Stimulated activated CD4-positive, alpha-beta T cell treated with anti-CD3 and anti-CD28 coated beads, TNF-alpha, amount 100 ng/mL, for 1 hour (primary cell): ENCODE measurements at places on chromosomes 12 and 14.
A peak's percentile ranks its signal among the peaks of the same experiment; 100 is the strongest.

DNA sequence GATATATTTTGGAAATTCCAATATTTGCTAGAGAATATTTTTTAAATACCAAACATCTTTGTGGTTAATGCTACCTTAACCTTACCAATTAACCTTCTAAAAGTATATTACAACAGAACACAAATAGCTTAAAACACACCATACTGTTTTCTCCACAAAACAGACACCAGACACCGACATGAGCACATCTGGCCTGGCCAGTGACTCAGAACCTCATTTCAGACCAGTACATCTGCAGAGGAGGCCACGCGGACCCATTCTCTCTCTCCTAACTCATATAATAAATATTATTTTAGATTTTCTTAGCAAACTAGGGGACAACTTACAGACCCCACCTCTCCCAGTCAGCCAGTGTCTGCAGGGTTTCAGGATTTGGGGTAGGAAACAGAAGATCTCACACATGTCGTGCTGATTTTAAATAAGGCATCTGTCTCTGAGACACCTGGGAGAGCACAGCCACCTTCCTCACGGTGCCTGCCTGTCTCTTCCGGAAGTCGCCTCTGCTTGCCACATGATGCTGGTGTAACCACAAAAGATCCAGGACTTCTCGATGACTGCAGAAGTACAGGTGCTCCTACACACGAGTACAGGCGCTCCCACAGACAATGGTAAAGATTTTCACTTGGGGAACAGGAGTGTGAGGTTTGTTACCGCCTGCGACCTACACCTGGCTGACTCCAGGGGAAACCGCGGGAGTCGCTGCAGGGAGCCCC is 9.7 kb upstream of the ANKLE2 start:
- DNase-seq: no peak

DNA sequence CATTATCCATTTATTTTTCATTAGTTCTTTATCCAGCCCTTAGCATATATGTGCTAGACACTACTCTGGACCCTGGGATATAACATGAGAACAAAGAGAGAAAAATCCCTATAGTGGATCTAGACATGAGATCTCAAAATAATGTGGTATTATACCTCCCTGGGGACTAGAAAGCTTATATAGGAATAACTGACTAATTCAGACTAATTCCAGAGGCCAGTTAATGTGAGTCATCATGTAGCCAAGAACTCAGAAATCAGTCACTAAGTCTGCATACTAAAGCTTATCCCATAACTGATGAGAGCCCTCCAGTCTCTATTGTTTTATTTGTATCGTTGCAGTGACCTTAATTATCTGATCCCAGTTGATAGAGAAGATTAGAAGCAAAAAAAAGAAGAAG is 267.1 kb upstream of the RGS6 start:
- no peak for DNase-seq

GRCh38 chr12:110861729-110862128 is 14.9 kb downstream of the CCDC63 start:
- no peak for DNase-seq

GRCh38 chr14:54322246-54322645 is 74.6 kb upstream of the CDKN3 start:
- DNase-seq: no peak

GRCh38 chr12:121420109-121420508 is 20.2 kb downstream of the RNF34 start:
- DNase-seq: no peak

GRCh38 chr12:102481705-102482425 is 1.5 kb upstream of the IGF1 start:
- DNase-seq: no peak

- DNase-seq: no peak
These were observed 863.2 kb downstream of the LRFN5 start for GRCh38 chr14:42469637-42470426.

DNA sequence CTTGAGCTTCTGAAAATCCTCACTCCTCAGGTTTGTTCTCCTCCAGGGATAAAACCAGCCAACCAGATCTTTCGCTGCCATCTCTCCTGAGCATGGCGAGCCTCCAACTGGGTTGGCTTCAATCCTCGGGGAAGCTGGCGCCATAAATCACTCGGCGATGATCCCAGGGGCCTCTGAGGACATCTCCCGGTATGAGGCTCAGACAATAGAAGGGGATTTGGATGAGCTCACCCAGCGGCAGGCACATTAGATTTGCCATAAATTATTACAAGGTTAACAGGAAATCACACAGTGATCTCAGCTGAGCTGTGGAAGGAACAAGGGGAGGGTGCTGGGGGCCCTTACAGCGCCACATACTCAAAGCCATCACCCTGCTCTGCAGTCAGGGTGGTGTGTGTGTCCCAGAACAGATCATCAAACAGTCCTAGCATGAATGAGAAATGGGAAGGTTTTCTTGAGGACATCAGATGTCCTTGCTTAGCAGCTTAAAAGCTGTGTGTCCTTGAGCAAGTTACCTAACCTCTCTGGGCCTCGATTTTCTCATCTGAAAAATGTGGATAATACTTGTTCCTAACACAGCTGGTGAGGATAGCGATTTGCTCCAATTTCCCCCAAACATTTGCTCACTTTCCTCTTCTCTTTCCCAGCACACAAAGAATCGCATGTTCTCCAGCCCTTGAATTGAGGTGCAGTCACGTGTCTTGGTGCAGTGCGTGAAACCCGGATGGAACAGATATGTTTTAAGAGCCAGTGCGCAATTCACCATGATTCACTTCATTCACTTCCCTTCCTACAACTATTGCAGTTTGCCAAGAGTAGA is 142.8 kb downstream of the SCARB1 start:
- no peak for DNase-seq

DNA sequence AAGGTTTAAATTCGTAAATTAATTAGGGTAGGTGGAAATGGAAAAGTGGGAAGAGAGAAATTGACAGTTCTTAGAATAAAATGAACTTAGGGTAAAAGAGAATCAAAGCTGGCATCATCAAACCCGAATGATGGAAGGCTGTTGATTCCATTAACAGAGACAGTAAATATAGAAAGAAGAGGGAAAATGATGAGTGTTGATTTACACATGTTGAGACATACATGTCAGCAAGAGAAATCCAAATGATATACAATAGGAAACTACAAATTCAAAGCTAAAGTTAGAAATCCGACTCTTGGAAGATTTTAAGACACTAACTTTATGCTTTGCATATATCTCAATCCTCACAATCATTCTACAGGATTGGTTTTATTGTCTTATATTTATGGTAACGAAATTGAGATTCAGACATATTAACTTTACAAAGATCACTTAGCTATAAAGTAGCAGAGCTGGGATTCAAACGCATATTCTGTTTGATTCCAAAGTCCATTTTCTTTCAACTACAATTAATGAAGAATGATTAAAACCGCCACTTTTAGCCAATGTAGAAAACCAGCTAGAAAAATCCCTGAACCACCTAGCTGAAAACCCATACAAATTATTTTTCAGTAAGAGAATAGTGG is 30.2 kb downstream of the LIMA1 start:
- DNase-seq: no peak

DNA sequence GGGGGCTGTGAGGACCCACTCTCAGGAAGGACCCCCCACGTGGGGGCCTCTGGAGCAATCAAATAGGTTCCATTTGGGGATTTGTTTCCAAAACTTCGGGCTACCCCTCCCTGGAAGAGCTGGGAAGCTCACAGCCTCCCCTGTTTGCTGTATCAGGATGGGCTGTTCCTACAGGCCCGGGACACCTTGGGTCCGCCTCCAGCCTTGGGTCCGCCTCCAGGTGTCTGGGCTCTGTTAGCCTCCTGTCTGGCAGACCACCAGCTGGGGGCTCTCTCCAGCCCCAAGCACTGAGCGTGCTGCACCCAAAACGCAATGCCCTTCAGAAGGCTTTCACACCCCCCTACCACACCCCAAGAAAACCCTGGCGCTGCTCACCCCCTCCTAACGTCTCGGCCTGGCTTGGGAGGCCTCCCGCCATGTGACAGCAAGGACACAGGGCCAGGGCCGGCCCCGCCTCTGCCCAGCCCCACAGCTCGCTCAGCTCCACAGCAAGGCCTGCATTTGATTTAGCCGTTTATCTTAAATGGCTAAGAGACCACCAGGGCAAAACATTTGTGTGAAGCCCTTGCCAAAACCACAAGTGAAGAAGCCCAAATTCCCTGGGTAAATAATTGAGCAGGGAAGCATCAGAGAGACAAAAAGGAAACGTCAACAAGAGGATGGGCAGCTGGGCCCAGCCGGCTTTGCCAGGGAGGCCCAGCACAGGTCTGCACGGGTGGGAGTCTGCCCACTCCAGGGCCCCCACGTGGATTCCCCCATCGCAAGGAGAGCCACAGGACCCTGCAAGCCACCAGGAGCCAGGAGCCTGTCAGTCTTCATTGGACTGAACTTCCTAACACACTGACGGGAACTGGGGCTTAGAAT is 39.9 kb downstream of the BCL11B start:
- no peak for DNase-seq

DNA sequence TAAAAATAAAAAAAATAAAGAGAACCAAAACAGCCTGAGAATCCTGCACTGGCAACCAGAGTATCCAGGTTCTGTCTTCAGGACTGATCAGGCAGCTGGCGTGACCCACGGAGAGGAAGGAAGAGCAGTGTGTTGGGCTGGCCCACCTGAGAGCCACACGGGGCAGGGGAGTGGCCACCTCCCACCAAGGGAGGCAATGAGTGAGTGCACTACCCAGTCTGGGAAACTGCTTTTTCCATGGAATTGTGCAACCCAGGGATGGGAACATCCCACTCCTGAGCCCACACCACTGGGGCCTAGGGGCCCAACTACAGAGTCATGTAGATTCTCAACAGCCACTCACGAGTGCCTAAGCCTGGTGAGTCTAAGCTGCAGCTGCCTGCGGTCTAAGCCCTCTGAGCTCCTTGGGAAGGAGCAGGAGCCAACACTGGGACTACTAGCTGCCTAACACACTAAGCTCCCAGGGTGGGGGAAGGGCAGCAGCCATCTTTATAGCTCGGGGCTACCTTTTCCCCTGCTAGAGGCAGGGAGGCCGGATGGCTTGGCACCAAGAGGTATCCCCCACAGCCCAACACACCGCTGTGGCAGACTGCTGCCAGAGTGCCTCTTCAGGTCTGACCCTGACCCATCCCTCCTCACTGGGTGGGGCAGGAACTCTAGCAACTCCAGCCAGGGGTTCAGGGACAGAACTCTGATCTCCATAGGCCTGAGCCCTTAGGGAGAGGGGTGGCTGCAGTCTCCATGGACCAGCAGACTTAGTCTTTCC is 610.9 kb downstream of the RERGL start:
- no peak for DNase-seq

- DNase-seq: no peak
These were observed 89.4 kb downstream of the EXOC5 start for GRCh38 chr14:57179273-57179672.

DNA sequence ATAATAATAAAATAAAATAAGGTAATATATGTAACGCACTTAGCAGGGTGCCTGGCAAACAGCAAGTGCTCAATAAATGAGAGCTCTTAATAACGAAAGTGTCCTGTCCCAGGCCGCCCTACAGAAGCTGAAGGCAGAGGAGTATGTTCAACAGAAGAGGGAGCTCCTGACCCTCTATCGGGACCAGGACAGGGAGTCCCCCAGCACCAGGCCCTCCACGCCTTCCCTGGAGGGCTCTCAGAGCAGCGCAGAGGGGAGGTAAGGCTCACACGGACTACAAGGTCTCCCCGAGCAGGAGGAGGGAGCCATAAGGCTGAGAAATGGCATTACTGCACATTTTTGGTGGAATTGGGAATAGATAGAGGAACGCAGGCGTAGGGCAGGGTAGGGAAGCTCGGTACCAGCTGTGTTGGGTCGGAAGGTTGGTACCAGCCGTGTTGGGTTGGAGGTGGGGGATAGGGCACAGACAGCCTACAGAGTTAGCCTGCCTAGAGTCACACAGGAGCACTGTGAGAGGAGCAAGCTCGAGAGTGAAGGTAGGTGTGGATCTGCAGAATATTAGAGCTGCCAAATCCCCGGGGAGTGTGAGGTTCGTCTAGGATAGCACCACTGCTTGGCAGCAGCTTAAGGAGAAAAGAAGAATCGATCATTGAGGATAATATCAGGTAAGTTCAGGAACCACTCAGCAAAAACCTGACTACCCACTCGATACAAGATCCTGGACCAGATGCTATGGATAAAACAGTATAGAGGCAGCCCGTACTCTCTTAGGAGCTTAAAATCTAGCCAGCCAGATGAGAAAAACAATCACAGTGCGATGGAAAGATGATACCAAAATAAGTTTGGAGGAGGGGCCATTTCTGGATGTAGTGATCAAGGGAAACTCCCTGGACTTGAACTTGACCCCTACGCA is 15.3 kb downstream of the TNFRSF1A start:
- DNase-seq: no peak

- DNase-seq: no peak
These were observed 64.1 kb downstream of the APPL2 start for GRCh38 chr12:105171691-105172436.

- DNase-seq: no peak
These were observed 1538.3 kb upstream of the SEL1L start for GRCh38 chr14:83071888-83072501.

- no peak for DNase-seq
These were observed 19.9 kb upstream of the GPR68 start for GRCh38 chr14:91264151-91265150.

DNA sequence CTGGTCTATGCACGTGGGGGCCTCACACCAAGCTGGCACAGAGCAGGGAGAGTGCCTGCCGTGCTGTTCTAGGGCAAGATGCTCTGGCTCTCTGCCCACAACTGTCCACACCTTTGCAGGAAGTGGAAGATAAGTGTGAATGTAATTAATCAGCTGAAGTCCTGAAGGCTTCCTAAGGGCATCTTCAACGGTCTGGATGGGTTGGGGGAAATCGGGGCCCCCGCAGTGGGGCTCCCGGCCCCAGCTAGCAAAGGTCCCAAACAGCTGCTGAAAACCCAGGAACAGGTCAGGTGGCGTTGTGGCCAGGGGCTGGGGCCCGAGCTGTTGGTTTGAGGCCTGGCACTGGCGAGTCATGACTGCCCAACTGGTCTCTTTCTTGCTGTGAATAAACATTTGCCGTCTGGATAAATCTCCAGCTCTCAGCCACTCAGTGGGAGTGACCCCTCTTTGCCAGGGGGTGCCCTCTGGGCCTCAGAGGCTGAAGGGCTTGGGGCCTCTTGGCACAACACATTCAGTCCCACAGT is 6.7 kb upstream of the SLC25A29 start:
- DNase-seq: no peak

DNA sequence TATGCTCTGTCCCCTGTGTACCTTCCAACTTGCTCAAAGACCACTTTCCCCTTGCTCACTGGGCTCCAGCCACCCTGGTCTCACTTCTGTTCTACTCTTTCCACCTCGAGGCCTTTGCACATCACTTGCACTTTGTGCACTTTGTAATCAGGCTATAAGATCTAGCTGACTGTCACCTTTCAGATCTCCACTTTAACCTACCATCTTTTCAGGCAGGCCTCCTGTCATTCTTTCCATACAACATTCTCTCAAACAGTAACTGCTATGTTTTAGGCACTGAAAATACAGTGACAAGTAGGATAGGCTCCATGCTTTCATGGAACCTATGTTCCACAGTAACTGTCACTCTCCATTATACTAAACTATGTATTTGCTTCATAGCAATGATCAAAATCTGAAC is 14.0 kb downstream of the CPM start:
- DNase-seq: no peak

- no peak for DNase-seq
These were observed 31.7 kb downstream of the DHRS7 start for GRCh38 chr14:60133487-60133886.

- peak; percentile 15 for DNase-seq
These were observed 1264.0 kb downstream of the TMEM121 start for GRCh38 chr14:106790189-106791036.

GRCh38 chr14:64806202-64806861 is 73.4 kb downstream of the SPTB start:
- no peak for DNase-seq

- DNase-seq: peak; percentile 10
These were observed 329.3 kb upstream of the OR4E1 start for GRCh38 chr14:22002860-22003284.

GRCh38 chr14:24422694-24423601 is 6.5 kb downstream of the CBLN3 start:
- DNase-seq: no peak
